Activated T-cell treated with anti-CD3 and anti-CD28 coated beads for 4 hours (primary cell): ENCODE measurements at places on chromosomes 3 and 15.

DNA sequence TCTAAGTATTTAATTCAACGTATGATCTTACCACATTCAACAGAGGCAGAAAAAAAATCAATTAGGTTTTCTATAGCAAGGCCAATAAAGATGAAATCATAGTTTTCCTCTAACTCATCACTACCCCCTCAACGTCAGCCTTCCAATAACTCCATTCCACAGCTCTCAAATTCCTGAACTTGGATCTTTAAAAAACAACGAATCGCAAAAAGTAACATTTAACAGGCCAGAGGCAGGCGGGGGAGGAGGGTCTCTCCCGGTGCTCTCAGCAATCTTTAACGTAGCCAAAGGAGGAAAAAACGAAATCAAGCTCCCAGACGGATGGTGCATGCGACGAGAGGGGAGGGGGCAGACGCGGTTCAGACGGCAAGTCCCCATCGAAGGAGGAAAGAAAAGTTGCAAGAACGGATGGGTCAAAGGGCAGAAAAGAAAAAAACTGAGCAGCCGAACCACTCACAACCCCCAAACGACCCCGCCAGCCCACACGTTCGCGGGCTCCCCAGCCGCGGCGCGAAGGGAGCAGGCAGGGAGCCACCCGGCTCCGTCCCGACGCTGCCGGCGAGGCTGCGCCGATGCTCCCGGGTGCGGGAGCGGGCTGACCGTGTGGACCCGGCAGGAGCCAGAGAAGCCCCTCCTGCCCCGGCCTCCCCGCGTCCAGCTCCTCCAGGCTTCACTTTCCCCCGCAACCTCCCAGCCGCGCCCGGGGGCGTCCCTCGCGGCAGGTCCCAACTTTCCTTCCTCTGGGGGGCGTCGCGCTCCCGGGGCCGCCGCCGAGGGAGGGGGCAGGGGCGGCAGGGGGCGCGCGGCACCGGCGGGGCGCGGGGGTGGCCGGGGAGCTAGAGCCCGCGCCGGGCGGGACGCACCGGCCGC lies 703 bp downstream of the PEAK1 start:
- peak; percentile 56 for DNase-seq

DNA sequence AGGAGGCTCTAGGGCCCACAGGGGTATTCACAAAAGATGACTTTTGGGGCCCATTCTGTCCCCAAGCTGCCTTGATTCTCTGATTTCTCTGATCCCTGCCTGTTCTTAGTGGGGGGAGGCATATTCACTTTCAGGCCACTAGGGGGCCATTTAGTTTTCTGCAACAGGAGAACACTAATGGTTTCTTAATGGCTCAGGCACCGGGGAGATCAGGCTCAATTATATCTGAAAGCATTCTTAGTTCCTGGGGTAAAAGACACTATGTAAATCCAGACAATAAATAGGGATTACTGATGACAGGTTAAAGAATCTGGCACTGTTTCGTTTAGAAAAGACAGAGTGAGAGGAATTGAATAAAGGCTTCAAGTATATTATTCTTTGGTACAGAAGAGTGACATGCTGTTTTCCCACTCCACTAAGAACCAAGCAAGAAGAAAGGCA lies 2.5 kb upstream of the INAFM2 start:
- peak; percentile 49 for DNase-seq

- DNase-seq = no peak
Measured at GRCh38 chr3:39106281-39106811, 1.1 kb downstream of the GORASP1 start.

DNA sequence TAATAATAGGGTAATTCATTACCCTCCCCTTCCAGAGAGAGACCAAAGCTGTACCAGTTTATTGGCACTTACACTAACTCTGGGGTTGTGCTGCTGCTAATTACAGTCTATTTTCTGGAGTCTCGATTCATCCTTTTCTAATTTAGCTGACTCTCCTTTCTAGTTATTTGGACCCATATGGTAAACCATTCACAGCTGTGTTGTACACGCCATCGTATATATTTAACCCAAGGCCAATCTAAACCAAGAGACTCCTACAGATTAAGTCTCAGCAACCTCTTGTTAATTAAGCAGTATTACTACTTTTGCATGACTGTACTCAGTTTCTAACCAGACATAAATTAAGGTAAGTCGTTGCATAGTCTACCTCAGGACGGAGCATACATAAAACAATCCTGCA lies 22.5 kb downstream of the ANXA2 start:
- no peak for DNase-seq

GRCh38 chr3:170228093-170228766 lies 6.0 kb downstream of the PRKCI start:
- DNase-seq = no peak

GRCh38 chr3:45793482-45794176 lies 2.7 kb downstream of the SLC6A20 start:
- DNase-seq = no peak

DNA sequence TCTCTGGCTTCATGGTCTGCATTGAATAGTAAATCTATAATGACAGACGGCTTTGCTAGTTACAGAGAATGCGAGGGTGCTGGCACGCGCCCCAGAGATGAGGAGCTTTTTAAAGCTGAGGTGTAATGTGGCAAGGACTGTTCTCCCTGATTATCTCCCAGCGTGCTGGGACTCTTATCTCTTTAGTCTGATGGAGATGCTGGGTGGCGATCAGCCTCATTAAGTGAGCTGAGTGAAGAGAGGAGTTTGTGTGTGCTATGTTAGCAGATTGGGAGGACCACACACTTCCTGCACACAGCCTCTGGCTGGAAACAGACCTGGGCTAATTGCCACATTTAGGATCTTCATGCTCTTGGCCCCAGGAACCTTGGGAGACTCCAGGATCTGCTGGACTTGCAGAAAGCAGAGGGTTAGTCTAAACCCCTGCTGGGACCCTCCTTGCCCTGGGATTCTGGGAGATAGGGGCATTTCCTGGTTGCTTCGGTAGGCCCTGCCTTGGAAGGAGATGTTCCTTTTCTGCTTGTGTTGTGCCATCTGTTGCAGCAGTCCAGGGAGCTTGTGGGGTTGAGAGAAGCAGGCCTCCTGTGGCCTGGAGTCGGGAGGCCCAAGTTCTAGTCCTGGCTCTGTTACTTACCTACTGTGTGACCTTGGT lies 15.0 kb downstream of the PDIA5 start:
- DNase-seq = no peak
